ENCODE measurements at places on chromosomes 12 and 14.

- DNase-seq: no peak
These were observed 185.6 kb upstream of the C14orf180 start for GRCh38 chr14:104393898-104394381.

GRCh38 chr14:44662250-44662891 lies 155.3 kb upstream of the FSCB start:
- no peak for DNase-seq

- no peak for DNase-seq
These were observed 225.0 kb downstream of the LRIG3 start for GRCh38 chr12:58695263-58695662.

GRCh38 chr12:45633733-45634132 lies 95.8 kb upstream of the ARID2 start:
- no peak for DNase-seq

DNA sequence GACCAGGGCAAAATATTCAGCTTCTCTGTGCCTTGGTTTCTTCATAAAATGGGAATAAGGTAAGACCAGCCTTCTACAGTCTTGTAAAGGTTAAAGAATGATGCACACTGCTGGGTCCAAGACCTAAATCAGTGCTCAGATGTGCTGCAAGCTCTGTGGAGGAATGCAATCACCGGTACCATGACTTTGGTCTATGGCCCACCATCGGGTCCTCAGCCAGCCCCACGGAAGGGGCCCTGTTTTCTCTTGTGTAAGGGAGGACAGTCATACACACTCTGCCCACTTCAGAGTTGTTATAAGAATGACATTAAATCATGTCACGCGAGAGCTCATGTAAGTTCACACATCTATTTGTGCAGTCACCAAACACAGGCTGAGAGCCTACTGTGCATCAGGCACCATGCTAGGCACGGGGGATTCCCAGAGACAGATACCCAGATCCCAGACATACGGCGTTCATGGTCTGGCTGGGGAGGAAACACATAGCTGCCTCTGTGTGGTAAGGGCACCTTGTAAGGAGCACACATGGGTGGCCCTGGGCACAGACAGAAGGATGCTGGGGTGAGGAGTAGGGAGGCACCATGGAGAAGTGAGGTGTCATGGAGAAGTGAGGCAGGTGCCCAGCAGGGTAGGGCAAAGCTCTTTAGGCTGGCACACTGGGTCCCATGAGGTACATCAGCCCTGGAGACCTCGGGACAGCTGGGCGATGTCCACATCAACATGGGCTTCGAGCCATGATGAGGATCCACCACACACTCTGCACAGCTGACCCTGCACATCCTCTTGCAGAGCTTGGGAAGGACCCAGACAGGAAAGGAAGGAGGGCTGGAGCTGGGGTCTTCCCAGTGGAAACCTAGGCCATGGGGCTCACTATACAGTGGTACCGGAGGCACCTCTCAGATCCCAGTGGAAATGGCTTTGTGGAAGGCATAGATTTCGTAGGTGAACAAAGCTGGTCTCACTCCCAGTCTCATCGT lies 190.4 kb upstream of the DIO3 start:
- DNase-seq: no peak

DNA sequence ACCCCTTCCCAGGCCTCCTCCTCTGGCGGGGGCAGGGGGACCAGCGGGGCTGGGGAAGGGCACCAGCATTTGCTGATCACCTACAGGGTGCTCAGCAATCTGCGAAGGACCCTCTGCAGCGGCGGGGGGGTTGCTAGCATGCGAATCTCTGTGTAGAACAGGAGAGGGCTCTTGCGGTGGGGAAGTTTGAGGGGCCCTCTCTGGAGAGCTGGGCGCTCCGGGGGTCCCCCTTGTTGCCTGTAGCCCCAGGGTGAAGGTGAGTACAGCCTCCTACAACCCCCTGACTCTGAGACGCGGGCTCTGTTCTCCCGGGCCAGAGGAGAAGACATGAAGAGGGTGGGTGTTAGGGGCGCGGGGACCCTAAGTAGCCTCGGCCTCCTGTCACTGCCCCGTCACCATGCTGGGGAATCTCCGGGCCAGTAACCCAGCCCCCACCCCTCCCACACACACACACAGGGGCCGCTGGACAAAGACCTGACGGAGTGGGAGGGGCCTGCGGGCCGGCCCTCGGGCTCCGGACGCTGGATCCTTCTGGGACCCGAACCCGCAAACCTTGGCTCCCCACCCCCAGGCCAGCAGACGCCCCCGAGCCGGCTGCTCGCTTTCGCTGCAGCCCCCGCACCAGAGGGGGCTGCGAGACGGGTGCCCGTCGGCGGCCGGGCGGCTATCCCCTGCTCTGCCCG lies 734 bp downstream of the FIGNL2 start:
- no peak for DNase-seq

GRCh38 chr12:51174501-51174900 lies 1.6 kb upstream of the TFCP2 start:
- no peak for DNase-seq

All from cortex of kidney (tissue), 1 donor.